ENCODE measurements at places on chromosomes 13 and 19.

DNA sequence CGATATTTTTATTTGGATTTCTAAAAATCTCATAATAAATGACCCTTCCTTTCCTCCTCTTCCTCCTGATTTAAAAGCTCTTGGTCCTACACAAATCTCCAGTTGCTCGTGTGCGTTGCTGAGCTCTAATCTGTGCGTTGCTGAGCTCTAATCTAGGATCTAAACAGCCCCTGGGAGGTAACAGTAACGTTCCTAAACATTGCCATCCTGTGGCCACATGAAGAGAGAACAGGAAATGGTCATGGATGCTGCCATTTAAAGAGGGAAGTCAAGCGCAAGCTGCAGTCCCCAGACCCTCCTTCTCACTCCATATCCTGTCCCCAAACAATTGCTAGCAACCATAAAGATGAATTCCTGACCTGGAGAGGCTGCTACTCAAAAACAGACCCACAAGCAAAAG, 170.8 kb downstream of the NUFIP1 start:
- DNase-seq: no peak

GRCh38 chr13:111632906-111633305, 312.5 kb downstream of the TEX29 start:
- DNase-seq: no peak

GRCh38 chr19:36572593-36573019, 486 bp downstream of the ZNF529 start:
- DNase-seq: no peak

DNA sequence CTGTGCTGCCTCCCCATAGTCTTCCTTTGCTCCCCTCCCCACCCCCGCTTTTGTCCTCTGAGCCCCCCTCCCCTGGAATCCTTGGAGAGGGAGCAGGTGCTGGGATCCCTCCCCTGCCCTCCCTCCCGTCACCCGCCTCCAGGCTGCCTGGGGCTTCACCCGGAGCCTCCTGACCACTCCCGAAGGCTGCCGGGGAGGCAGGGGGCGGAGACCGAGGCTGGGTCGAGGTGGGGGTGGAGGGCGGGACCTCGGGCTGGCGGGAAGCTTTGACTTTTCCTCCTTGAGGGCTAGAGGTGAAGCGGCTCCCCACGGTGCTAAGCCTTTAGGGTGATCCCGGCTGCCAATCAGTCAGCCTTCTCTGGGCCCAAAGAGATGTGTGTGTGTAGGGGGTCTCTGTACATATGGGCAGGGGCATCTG, 1.5 kb downstream of the KMT5C start:
- peak; percentile 19 for DNase-seq

DNA sequence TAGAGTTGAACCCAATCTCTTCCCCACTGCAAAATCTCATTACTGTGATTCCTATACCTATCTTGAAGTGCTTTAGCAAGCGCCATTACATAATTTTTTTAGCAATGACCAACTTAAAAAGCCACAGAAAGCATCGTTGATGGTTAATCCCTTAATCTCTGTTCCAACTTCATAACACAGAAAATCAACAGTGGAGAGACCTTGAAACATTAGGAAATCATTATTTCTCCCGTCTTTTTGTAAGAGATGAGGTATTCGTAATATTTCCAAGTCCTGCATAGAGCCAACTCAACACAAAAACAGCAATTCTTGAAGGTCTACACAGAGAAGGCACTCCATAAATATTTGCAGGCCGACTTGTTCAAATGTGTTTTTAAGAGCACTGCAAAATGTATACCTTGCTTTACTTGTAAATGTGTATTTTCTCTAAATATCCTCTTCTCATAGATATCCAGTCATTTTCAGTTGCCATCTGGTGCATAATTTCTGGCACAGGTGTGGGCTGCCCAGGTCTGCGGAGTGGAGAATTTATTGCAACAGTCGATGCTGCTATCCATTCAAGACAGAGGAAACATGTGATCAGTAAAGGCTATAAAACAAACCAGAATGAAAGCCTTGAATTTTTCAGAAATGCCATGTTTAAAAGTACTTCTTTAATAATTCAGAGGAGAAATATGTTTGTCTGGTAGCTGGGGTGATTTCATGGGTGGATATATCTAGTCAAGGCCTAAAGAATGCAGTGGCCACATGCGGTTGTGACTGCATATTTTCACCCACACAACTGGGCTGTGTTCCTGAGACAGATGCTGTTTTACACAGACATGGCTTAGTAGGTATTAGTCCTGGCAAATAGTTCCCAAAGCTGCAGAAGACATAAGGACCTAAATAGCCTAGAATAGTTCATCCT, 234.3 kb upstream of the STARD13 start:
- DNase-seq: no peak

DNA sequence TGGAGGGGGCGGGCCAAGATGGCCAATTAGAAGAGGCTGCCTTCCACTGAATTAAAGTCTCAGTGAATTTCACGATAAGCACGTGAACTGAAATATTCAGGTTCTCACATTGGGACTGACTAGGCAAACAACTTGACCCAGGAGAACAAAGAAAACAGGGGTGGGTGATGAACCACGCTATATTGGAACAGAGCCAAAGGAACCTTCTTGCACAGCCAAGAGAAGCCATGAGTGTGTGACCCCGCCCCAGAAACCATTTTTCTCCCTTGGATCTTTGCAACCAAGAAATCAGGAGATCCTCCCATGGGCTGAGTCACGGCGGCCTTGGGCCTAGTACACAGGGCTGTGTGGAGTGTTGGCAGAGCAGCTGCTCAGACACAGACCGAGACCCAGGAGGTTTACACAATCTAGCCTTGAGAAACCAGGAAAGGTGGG, 36.8 kb downstream of the ERICH4 start:
- DNase-seq: no peak

DNA sequence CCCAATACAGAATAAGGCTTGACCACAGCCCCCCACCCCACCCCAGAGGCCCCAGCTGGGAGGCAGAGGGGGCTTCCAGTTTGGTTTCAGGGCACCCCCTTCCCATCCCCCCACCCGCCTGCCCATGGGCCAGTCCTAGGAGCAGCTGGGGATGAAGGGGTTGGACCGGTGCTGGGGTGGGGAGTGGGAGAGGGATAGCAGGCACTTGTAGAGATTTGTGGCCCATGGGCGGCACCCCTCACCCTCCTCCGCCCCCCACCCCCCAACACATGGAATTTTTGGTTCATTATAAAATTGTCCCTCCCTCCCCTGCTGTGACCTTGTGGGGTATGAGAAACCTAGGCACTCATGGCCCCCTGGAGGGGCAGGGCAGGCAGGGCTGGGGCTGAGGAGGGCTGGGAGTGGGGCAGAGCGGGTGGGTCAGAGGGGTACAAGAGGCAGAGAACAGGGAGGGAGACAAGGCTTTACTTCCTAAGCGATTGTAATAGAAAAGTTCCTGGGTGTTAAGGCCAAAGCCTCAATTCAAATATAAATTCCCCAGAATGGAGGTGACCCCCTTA, 5.3 kb upstream of the GSK3A start:
- no peak for DNase-seq

DNA sequence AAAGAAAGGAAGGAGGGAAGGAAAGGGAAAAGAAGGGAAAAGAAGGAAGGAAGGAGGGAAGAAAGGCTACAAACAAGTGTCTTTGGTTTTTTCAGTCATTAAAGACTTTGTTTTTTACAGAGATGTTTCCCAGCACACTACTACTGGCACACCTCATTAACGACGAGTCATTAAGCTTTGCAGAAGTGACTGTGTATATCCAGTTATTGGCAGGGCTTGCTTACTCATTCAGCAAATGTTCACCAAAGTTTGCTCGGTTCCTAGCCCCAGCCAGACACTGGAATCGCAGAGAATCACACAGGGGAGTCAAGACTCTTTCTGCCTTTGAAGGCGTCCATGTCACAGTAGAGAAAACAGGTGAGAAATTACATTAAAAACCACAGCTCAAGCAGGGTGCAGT, 4.3 kb downstream of the NLRP12 start:
- no peak for DNase-seq

- no peak for DNase-seq
Observed at GRCh38 chr19:39998501-39998900, 1.6 kb downstream of the ZNF546 start.

DNA sequence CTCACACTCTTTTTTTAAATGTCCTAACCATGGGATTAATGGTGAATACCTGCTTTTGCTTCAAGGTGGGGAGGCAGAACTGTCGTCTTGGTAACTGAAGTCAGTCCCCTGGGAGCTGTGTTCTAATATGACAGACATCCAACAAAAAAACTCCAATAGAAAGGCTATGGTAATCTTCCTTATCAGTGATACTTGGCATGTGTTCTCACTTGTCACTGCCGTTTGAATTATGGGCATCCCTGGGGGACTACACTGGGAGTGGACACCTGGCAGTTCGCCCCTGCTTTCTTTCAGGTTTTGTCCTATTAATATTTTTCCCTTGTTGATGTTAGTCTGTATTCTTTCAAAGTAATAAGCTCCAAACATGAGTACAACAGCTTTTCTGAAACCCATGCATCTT, 252.6 kb downstream of the SLITRK5 start:
- no peak for DNase-seq

DNA sequence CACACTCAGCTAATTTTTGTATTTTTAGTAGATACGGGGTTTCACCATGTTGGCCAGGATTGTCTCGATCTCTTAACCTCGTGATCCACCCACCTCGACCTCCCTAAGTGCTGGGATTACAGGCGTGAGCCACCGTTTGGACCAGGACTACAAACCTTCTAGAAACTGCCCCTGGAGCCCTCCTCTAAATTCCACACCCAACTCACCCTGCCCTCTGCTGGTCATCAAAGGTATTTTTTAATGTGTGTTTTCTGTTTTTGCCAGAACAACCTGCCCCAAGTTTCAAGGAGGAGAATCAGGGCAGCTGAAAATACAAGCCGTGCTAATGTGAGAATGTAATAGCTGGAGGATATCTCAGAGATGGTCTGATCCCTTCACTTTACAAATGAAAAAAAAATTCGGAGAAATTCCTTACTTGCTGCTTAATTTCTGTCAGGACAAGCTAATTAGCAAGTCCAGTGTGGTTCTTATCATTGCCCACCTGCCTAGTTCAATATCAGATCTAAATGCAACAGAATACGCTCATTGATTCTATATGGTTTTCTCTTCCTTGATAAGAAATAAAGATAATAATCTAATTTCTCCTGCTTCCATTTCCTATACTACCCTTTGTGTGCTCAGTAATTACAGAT, 4.1 kb downstream of the ATP8A2 start:
- no peak for DNase-seq

- no peak for DNase-seq
Observed at GRCh38 chr13:90156390-90156789, 1191.1 kb upstream of the MIR17HG start.

DNA sequence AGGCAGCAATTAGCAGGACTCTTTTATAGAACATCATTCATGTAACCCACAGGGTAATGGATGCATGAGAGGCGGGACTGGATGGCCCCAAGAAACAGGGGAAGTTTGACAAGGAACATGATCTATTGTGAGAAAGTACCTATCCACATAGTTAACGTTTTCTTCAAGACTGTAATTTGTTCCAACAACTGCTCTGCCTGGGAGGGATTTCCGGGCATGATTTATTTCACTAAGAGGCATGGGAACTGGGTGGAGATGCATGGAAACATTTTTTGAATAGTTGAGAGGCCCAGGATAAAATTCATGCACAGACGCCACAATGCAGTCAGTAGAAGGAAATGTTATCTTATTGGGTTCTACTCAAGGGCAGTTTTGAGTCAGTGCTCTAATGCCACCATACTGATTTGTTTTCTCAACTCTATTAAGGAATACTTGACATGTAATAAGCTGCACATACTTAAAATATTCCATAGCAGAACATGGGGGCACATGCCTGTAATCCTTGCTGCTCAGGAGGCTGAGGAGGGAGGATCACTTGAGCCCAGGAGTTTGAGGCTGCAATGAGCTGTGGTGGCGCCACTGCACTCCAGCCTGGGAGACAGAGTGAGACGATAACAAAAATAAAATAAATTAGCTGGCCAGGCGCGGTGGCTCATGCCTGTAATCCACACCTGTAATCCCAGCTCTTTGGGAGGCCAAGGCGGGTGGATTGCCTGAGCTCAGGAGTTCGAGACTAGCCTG, 9.9 kb upstream of the ATG4D start:
- no peak for DNase-seq

- no peak for DNase-seq
Observed at GRCh38 chr13:67791047-67791446, 560.9 kb upstream of the PCDH9 start.

DNA sequence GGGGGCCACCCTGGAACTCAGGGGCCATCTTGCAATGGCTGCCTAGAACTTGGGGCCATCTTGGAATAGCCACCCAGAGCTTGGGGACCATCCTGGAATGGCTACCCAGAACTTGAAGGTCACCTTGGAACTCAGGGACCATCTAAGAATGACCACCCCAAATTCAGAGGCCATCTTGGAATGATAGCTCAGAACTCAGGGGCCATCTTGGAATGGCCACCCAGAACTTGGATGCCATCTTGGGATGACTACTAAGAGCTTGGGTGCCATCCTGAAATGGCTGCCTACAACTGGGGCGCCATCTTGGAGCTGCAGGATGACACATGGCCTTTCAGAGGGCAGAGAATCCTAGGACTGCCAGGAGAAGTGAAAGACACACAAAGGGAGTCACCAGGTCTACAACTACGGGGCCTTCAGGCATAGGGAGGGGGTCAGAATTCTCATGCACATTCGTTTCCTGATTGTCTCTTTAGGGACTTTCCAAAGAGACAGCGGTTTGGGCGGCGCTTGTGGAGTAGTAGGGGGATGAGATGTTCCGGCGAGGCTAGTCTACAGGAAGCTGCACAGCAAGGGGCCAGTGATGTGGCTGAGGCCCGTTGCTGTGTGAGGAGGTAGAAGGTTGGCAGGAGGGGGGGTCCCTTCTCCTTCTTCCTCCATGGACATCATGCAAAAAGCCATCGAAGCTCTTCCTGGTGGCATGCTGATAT, 125.0 kb downstream of the IER2 start:
- no peak for DNase-seq

DNA sequence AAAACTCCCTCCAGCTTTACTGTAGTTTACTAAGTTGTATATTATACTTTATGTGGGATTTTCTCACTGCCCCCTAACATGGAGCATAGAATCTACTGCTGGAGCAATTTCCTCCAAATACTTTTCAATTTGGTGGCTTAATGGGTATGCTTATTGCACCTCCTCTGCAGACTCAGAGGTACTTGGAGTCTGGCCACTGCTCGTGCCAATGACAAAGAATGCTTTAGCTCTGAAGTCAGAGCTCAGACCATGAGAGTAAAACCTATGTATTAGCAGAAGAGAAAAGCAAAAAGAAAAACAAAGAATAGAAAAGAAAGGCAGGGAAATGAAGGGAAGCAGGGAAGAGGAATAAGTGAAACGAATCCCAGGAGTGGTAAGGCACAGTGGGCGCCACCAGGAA, 71.9 kb downstream of the SUCLA2 start:
- DNase-seq: no peak

DNA sequence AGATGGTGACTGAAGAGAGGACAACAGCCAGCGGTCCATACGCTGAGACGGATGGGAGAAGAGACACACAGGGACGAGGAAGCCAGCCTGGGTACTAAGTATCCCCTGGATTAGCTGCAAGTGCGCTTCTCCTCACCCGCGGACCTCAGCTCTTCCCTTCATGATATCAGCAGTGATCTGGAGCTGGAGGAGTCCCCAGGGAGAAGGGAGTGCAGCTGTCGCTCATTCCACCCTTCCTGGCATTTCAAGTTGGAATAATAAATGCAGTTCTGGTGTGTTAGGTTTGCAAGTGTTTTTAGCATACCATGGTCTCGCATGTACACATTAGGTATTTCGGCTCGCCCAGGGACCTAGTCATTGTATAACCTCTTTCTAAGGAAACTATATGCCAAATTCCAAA, 88.5 kb upstream of the C1QTNF9B start:
- DNase-seq: no peak

- no peak for DNase-seq
Observed at GRCh38 chr13:80437231-80437630, 96.3 kb upstream of the SPRY2 start.

GRCh38 chr13:28058866-28059613, 41.3 kb downstream of the FLT3 start:
- DNase-seq: no peak
